ENCODE measurements at places on chromosomes 6 and 20. TPM values are rescaled to one million over a fixed set of nuclear protein-coding genes. Genes with fewer than 3 reads are reported as not detected.

DNA sequence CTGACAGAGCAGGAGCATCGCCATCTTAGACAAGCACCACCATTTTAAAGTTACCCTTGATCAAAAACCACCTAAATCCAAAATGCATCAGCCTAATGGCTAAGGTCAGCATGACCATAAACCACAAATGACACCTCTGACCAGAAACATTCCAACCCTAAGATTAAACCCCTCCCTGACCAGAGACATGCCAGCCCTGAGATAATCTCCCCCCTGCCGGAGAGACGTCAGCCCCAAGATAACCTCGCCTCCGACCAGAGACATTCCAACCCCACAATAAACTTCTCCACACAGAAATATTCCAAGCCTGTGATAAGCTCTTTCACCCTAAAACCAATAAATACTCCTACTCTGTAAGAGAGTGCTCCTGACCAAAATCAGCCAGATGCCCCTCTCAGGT, 53.5 kb downstream of the PXDC1 start:
- DNase-seq, result no peak

Gene BPIFA1
- not detected for polyA plus RNA-seq

DNA sequence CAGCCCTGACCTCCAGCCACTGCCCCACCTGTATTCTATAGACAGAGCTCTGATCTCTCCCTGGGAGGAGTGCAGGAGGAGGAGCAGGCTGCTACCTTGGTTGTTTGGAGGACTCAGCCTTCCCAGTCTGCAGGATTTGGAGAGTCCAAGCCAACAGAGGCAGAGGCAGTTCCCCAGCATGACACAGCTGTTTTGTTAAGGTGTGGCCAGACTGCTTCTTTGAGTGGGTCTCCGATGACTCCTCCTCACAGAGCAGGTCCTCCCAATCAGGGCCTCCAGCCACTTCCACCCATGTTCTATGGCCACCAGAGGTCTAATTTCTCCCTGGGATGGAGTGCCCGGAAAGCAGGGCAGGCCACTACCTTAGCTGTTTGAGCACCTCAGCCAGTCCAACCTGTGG, 203.5 kb downstream of the HACE1 start:
- no peak for DNase-seq

- DNase-seq, result no peak
Observed at GRCh38 chr6:167027772-167028171, 28.6 kb downstream of the CEP43 start.

Gene OLIG3
- polyA plus RNA-seq, result not detected

Gene C6orf120
- polyA plus RNA-seq, result 47.6 TPM

DNA sequence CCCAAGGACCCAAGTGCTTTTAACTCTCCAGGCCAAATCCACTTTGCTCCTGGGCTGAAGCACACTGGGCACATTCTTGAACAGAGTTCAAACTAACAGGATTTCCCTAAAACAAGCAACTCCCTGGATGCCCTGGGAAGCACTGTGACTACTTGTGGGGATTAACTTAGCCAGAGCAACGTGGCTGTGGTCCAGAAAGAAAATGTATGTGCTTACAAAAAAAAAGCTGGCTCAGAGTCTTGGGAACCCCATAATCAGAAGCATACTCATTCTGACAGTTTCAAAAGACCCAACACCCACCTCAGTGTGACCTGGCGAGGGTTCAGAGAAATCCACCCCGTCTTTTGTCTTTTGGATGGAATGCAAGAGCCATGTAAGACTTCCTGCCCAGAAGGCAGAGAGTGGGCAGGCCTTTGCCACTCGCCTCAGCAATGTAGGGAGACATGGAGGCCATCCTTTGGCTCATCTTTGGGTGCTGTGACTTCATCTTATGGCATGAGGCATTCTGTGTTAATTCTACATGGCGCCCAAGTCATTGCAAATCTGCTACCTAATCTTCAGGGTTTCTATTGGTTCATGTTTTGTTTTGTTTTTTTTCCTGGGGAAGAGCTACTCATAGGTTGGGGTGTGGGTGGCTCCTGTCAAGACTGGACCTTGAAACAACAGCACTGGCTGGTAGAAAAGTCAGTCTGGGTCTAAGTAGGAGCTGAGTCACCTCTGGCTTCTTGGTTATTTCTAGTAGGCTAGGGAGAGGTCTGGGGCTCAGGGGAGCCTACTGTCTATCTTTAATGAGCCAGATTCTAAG, 248.6 kb upstream of the SUPT3H start:
- DNase-seq, result no peak

- no peak for DNase-seq
Observed at GRCh38 chr20:19522836-19523590, 235.0 kb upstream of the RIN2 start.

DNA sequence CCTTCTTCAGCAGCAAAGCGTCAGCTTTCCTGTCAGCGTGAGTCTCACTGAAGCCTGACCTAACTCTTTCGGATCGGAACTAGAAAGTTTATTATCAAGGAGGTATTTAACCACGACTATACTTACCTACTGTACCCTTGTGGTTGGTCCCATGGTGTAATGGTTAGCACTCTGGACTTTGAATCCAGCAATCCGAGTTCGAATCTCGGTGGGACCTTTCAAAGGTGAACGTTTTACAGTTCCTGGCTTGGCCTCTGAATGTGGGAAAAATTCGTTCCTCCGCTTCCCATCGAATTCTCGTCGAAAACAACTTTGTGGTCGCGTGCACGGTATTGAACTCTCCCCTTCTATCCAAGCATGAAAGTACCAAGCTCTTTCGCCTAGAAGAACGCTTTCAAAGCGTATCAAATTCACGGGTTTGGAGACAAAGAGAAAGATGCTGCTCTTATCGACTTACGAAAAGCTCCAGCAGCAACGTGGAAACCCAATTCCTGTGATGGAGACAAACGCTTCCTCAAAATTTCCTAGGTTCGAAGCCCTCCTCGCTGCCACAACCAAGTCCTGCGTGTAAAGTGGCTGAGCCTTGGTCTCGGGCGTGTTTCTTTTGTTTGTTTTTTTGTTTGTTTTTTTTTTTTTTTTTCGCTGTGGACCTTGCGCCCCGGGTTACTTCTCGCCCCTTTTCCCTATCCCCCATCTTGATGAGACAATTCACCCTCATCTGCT, 63.7 kb downstream of the GPX5 start:
- peak; percentile 79 for DNase-seq

Gene ASIP
- polyA plus RNA-seq, result 0.49 TPM

Gene CD109
- 12.7 TPM for polyA plus RNA-seq
